ENCODE measurements at places on chromosomes 11 and 22.

GRCh38 chr22:47201186-47201995 lies 438.9 kb downstream of the TBC1D22A start:
- no peak for DNase-seq

GRCh38 chr11:8111636-8112035 lies 30.6 kb downstream of the TUB start:
- DNase-seq, result no peak

- DNase-seq, result no peak
Observed at GRCh38 chr11:79333355-79333754, 107.5 kb downstream of the TENM4 start.

DNA sequence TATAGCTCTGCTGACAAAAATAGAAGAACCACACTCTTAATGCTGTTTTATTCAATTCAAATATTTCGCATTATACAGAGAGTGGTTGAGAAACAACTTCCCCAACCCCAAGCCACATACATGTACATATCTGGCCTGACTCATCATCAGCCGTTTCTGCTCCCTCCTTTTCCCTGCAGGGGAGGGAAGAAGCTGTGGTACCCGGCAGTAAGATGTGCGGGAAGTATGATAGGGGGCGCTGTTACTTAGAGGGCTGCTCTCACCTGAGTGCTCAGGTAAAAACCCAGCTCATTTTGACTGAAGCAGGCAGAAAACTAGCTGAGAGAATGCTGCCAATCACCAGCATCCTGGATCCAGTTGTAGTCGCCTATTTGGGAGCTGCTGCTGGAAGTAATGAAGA lies 85.5 kb downstream of the NELL1 start:
- no peak for DNase-seq

GRCh38 chr22:39183991-39184585 lies 31.6 kb upstream of the CBX7 start:
- no peak for DNase-seq

DNA sequence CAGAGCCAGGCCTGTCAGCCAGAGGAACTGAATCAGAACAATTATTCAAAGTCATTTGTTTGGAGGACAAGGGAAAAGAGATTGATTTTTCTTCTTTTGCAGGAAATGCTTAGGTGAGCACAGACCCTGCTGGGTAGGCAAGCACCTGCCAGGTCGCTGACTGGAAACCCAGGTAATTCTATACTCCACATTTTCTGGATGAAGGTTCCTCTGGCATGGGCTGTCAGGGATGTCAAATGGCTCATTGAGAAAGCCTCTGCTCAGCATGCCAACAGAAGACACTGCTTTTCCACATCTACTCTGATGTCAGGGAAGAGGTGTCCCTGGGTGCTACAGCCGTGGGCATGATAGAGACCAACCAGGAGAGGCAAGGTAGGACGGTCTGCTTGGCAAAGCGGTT lies 166.7 kb upstream of the SYN3 start:
- DNase-seq, result no peak

DNA sequence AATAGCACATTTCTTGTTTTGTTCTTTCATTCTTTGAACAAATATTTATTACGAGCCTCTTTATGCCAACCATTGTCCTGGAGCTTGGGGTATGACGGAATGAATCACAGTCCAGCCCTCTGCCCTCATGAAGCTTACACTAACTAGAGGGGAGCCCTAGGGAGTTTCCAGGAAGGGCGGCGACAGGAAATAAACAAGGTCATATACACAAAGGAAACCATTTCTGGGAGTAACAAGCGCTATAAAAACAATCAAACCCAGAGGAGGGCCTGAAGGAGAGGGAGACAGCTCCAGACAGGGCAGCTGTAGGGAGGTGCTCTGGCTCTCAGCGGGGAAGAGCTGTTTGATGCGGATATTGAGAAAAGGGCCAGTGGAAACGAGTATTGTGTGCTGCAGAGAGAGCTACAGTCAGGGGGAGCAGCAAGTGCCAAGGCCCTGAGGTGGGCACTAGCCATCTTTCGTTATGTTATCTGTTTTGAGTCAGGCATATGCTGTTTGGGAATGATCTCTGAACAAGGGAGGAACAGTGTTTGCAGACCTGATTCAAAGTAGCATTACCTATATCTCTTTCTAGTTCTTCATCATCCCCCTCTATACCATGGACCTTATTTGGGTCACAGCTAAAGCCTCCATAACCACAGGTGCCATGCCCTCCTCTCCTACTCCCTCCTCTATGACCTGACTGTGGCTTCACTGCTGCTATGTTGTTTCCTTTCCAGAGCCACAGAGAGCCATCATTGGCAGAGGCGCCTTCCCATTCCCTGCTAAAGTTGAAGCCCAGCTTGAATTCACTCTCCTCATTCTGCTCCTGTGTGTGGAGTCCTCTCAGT lies 15.3 kb upstream of the ZBTB16 start:
- DNase-seq, result no peak

GRCh38 chr11:106086135-106086534 lies 8.7 kb downstream of the AASDHPPT start:
- no peak for DNase-seq

DNA sequence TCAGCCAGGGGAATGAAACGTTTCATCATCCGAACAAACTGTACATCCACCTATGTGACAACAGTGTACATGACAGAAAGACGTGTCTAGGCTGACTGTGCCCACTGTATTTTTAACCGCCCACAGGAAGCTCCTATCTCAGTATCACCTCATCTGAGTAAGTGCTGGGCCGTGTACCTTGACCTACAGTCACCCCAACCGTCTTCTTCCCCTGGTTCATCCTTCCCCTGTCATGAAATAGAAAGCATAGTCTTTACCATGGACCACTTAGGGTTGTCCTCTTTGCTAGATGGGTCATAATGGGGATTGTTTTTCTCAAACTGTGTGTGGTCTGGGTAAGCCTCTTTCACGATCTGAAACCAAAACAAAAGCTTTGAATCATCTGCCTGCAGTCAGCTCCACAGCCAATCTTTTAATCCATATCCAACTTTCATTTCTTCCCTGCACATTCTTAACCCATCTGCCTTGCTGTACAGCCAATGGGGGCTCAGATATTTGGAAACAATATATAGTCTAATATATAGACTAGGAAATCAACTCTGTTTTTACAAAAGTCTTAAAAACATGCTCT lies 4.2 kb downstream of the THYN1 start:
- no peak for DNase-seq

Measured in CD4-positive, alpha-beta T cell treated with Interferon gamma for 1 hour (primary cell).